ENCODE measurements at places on chromosomes 1 and 21.

GRCh38 chr1:84433258-84434080 lies 35.2 kb downstream of the DNASE2B start:
- no peak for DNase-seq

GRCh38 chr1:145885738-145886287 lies at the start of gene ANKRD35:
ANKRD35 (minus strand) TSS chr1:145885866; CDS start chr1:145885758, 108 bp downstream.
- peak; percentile 40 for DNase-seq

DNA sequence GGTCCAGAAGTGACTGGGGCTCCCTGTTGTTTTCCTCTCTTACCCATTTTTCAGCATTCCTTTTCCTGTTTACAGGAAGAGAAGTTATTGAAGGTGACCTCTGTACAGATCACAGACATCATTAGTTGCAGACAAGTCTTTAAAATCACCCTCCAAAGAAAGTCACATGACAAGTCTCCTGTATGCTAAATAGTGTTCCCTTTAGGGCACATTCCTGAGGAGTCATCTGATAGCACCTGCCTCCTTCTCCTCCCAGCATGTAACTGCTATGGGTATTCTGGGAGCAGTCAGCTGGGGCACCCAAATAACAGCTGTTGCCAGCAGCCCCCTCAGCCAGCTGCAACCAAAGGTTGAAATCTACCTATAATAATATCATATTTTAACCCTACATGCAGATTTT lies 200.6 kb downstream of the PTGER3 start:
- no peak for DNase-seq

- no peak for DNase-seq
Measured at GRCh38 chr21:35203093-35203977, 154.2 kb upstream of the RUNX1 start.

GRCh38 chr1:43705334-43705733 lies 2.0 kb upstream of the ST3GAL3 start:
- no peak for DNase-seq

DNA sequence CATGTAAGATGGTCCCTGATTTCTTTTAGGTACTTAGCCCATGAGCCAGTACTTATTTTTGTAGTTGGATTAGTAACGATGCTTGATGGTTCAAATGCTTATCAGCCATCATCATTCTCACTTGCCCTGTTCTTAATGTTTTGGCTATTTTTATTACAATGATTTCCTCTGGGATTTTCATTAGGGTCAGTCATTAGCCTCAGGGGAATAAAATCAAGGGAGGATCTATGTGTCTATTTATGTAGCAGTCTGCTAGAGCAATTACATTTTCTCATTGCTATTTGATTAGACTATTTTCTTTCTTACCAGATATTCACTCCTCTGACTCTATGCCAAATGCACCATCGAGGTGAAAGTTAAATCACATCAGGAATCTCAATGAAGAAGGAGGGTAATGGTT lies 10.9 kb upstream of the CCT8 start:
- no peak for DNase-seq

DNA sequence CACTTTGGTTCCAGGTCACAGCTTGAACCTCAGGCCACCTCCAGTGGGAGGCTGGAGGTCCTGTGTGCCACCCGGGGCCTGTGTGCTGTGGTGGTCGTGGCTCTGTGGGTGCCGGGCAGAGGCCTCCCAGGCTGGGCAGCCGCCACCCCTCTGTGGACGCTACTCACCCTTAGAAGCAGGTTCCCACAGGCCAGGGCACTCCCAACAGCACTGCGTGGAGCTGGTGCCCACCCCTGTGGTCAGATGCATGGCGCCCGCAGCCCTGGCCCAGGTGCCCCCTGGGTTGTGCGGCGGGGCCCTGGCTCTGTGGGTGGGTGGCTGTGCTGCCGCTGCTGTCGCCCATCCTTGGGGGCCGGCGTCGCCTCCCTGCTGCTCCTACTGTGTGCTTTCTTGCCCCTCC lies 39.7 kb downstream of the SKI start:
- no peak for DNase-seq

- no peak for DNase-seq
Measured at GRCh38 chr1:214698559-214698958, 95.6 kb downstream of the CENPF start.

GRCh38 chr1:208040821-208041297 lies 129.9 kb upstream of the CD34 start:
- DNase-seq, result no peak

DNA sequence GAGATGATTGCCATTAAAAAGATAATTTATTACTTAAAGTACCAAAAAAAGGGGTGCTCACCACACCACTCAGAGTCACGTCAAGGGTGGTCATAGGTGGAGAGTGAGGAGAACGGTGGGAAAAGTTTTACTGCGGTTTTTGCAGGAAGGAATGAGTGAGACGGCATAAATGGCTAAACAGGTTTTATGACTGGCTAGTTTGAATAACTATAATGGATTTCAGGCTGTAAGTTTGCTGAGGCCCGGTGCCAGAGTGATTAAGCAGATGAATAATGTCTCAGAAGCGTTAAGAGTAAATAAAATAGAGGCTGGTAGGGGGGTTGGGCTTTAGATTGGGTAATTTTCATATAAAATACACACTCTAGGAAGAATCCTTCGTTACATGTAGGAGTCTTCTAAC lies 1337.8 kb downstream of the AMY1C start:
- no peak for DNase-seq

DNA sequence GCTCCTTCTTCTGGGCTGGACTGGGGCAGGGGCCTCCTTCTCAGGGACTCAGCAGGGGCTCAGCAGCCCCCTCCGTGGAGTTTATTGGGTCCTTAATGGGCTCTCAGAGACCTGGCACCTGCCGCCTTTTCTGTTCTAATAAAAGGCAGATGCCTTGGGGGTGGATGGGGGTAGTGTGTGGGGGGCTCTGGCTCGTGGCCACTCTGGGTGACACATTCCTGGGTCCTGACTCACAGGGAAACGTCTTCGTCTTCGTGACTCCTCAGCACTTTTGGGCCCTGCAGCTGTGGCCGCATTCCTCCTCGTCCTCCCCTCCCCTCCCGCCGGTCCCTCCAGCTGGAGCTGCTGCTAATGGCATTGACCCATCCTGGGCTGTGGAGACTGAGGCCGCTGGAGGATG lies 107.8 kb upstream of the WNT4 start:
- no peak for DNase-seq

- DNase-seq, result no peak
Measured at GRCh38 chr1:232443372-232443771, 186.6 kb downstream of the SIPA1L2 start.

DNA sequence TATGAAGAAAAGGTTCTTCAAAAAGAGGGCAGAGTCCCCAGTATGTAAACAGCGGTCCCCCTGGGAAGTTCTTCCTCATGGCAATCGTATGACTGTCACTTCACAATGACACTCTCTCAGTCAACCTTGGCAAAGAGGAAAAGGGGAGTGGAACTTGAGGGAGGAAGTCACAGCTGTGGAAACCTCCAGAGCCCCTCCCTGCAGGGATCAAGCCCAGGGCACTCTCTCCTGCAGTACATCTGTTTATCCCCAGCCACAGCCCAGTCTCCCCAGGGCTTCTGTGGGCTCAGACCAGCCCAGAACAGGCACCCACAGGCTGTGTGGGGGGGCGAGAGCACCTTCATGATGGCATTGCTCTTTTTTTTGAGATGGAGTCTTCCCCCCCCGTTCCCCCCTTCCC lies 2.0 kb downstream of the ATP13A2 start:
- no peak for DNase-seq

- DNase-seq, result no peak
Measured at GRCh38 chr1:41833519-41834000, 85.2 kb downstream of the HIVEP3 start.

DNA sequence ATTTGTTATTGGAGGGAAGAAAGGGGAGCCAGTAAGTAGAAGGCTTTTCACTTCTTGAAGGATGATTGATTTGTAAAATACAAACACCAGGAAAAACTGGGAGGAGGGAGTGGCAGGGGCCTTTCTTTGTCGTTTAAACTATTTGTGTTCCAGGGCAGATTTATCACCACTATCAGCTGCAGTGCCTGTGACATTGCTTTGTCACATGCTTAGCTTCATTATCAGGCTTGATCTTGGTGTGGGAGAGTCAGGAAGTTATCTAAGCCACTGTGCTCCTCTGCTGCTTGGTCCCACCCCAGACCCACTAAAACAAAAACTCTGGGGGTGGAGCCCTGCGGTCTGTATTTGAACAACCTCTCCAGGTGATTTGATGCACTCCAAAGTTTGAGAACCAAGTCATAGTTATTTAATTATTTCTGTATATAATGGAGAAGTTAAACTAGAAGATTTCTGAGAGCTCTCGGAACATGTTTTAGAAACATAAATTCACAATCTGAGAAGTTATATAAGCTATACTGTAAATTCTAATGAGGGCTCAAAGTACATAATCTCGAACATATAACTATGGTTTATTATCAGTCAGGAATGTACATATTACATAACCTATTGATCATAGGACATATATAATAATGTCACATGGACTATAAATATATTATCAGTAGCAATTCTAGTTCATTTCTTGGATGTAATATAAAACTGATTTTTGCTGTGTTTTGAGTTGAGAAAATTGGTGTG lies 87.9 kb downstream of the CDC14A start:
- peak; percentile 36 for DNase-seq

DNA sequence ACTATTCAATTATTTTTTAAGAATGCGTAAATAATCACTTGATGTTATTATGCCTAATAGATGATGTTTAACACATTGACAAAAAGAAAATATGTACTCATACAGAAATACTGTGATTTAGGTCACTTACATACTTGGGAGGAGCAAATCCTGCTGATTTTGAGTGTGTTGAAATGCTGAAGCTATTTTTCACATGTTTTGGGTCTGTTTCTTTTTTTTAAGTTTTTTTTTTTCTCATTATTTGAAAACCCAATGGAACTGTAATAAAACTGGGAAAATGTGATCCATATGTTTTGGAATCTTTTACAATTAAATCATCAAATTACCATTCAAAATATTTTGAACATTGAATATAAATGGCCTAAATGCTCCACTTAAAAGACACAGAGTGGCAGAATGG lies 366.2 kb upstream of the ADAMTS5 start:
- no peak for DNase-seq

GRCh38 chr1:57468641-57469523 lies 45.0 kb upstream of the DAB1 start:
- no peak for DNase-seq

- no peak for DNase-seq
Measured at GRCh38 chr1:74530892-74531291, 18.5 kb upstream of the LRRC53 start.

GRCh38 chr1:14959059-14959694 lies 194.4 kb upstream of the TMEM51 start:
- DNase-seq, result no peak

GRCh38 chr1:185406006-185406690 lies 89.1 kb upstream of the IVNS1ABP start:
- no peak for DNase-seq

DNA sequence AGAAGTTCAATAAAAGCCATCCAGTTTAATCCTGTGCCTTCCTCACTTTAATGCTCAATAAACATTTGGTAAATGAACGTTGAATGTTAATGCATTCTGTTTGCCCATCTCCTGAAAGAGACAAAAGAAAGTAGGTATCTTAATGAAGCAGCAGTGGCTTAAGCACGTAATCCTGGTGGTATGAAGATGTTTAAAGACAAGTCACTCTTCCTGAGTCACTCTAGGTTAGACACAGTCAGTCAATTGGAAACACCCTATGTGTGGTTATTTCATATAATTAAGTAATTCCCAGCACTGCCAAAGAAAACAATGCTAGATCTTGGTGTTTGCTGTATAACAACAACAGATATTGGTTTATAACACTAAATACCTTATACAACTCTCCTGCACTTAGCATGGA lies 334.0 kb upstream of the FMN2 start:
- DNase-seq, result no peak

DNA sequence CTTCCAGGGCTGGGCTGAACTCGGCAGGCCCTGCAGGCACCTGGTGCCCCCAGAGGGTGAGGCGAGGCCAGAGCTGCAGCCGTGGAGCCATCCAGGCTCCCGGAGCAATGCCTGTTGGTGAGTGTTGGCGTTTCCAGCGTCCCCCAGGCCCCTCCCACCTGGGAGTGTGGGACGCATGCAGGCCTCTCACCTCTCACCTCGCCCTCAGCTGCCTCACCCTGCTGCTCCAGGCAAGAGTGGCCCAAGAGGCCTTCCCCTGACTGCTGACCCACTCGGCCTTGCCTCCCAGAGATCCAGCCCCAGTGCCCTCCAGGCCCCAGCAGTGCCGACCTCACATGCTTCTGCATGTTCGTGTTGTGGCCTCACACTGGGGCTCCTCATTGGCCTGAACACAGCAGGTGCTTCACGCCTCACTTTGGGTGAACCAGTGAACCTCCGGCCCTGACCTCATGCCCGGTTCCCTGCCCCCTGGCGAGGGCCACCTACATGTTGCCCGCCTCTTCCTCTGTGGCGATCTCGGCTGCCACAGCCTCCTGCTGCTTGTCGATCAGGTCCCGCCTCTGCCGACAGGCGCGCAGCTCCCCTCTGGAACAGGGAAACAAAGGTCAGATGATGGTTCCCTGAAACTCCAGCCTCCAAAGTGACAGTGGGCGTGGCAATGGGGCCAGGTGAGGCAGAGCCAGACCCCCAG lies 17.0 kb downstream of the CFAP74 start:
- DNase-seq, result no peak

DNA sequence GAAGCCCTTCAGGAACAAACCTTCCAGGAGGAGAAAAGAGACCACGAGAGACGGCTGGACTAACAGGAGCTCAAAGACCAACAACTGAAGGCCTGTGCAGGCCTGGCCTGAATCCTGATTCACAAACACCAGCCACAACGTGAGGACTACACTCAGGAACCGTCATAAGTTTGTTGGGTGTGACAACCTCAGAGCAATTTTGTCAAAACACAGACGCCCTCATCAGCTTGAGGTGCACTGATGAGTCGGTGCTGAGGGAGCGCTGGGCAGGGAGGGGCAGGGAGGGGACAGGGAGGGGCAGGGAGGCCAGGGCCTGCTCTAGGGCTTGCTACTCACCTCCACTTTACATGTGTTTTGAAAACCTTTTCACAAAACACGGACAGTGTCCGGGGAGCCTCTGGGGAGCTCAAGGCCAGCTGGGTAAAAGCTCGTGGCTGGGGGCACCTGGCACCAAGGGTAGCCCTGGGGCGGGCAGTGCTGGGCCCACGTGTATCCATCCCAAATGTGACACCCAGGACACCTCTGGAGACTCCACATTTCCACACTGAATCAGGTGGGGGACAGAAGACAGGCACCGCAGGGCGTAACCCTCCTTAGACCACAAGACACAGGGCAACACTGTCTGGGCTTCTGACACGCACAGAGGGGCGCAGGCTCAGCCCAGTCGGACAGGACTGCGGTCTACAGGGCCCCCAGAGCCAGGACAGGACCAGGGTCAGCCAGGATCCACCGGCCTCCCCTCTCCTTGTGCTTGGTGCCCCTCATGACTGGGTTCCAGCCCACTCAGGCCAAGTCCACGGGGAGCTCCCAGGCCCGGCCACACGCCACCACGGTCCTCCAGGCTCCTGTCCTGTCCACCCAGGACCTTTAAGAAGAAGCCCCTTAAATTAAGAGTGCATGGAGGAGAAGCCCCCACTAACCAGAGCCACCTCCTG lies 16.5 kb downstream of the LSS start:
- no peak for DNase-seq

DNA sequence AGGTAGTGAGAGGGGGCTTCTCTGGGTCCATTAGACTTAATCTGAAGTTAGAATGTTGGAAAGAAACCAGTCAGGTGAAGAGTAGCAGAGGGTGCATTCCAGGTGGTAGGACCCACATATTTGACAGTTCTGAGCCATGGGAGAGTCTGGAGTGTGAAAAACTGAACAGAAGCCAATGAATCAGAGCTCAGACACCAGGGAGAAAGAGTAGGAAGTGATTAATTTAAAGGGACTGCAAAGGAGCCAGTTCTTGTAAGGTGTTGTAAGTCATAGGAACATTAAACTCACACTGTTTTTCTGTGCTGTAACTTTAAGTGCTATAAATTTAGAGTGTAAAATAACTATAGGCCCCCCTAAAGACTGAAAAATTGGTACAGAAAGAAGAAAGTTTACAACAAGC lies 5.9 kb upstream of the DHX9 start:
- DNase-seq, result no peak
